ENCODE measurements at places on chromosomes 16 and 17. TPM values are rescaled to one million over a fixed set of nuclear protein-coding genes. Genes with fewer than 3 reads are reported as not detected.
A peak's percentile ranks its signal among the peaks of the same experiment; 100 is the strongest.

DNA sequence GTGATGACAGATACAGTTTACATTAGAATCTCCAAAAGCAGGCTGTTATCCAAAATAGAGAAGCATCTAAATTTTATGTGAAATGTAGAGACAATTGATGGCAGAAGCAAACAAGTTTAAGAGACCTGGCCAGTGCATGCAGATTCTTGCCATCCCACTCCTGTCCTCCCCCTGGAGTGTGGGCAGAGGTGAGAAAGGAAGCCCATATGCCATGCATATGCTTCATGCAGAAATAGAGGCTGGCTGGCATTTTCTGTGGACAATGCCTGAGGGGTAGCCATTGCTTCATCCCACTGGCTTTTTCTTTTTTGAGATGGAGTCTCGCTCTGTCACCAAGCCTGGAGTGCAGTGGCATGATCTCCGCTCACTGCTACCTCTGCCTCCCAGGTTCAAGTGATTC lies 382.1 kb downstream of the RBFOX1 start:
- no peak for DNase-seq

DNA sequence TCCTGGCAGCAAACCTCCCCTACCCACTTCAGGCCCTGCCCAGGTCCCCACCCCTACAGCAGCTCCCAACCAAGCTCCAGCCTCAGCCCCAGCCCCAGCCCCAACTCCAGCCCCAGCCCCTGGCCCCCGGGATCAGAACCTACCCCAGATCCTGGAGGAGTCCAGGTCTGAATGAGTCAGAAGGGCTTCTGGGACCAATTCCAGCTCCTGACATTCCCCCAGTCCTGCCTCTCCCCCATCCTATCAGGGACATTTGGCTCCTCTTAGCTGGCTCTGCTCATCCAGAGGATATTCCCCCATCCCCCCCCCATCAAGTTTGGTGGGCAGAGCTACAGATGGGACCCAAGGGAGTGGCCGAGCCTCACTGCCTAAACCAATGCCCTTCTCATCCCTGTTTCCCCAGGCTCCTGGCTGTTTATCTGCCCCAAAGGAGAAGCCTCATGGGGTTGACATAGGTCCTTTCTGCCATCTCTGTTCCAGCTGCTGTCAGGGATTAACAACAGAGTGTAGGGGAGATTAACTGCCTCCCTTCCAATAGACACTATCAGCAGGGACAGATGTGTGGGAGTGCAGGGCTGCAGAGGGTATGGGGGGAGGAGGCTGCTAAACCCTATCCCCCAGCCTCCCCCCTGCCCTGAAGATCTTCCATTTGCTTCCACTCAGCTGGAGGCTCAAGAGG lies 16.5 kb downstream of the CNTNAP1 start:
- DNase-seq: no peak

GRCh38 chr17:33914125-33914524 lies 341.0 kb upstream of the CCL2 start:
- no peak for DNase-seq

- DNase-seq: peak; percentile 47
Observed at GRCh38 chr17:56595831-56596690, 2.6 kb downstream of the NOG start.

DNA sequence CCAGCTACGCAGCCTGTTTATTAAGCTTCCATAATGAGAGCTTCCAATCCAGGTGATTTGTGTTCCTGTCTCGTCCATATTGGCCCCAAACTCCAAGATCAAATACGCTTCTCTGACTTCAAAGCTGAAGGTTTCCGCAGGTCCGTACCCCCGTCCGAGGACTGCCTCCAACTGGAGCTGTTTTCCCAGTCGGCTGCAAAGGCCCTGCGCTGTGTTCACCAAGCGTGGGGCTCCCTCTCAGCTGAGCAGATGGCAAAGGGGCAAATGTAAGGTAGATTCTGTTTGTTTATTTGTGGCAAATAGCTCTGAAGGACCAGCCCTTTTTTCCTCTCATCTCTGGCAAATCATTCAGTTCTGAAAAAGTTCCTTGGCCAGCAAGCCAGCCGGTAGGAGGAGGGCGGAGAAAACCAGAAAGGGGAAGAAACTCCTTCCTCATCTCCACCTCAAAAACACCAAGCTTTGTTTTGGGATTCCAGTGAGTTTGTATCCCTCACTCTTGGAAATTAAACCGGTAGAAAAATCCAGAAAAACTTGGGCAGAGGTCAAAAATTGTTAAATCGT lies 35.2 kb downstream of the NXN start:
- no peak for DNase-seq

- DNase-seq: no peak
Observed at GRCh38 chr16:11447836-11448235, 102.6 kb downstream of the RMI2 start.

DNA sequence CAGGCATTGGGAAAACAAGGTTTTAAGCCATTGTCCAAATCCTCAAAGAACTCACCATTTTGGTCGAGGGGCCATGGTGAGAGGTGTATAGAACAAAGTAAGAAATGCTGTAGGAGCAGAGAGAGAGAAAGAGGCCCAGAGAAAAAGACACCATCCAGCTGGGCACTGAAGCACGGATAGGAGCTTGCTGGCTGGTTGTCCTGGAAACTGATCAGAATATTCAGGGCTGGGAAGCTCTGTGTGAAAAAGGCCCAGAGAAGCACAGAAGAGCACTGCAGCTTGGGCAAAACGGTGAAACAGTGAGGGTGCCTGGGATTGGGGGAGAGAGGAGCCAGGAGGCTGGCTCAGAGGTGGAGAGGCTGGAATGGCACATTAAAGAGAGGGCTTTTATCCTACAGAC lies 16.5 kb downstream of the HS3ST3B1 start:
- DNase-seq: no peak

GRCh38 chr17:58728798-58729197 lies 26.9 kb upstream of the PPM1E start:
- DNase-seq: no peak

- DNase-seq: no peak
Observed at GRCh38 chr16:47687694-47688093, 226.6 kb downstream of the PHKB start.

- no peak for DNase-seq
Observed at GRCh38 chr16:1278477-1278876, 22.6 kb downstream of the TPSD1 start.

DNA sequence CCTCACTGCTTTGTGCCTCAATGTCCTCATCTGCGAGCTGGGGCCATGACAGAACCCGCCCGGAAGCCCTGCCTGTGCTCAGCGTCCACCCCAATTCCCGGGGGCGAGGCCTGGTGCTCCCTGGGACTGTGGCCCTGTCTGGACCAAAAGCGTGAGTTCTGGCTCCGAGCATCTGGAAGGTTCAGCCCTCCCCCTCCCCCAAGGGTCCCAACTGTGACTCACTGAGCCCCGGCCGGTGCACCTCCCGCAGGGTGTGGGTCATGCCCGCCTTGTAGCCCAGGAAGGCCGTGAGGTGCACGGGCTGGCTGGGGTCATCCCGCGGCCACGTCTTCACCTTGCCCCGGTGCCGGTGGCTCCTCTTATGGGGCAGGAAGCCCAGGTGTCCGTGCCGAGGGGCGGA lies 755 bp downstream of the RPL3L start:
- DNase-seq: no peak

- DNase-seq: no peak
Observed at GRCh38 chr16:67104845-67105244, 4.9 kb upstream of the PHAF1 start.

Gene SMIM22
- not detected for total RNA-seq

Gene C17orf107
- 0.17 TPM for total RNA-seq

Measured in Daoy (cell line).